GM12891 (cell line): ENCODE measurements at places on chromosomes 13 and 19.

DNA sequence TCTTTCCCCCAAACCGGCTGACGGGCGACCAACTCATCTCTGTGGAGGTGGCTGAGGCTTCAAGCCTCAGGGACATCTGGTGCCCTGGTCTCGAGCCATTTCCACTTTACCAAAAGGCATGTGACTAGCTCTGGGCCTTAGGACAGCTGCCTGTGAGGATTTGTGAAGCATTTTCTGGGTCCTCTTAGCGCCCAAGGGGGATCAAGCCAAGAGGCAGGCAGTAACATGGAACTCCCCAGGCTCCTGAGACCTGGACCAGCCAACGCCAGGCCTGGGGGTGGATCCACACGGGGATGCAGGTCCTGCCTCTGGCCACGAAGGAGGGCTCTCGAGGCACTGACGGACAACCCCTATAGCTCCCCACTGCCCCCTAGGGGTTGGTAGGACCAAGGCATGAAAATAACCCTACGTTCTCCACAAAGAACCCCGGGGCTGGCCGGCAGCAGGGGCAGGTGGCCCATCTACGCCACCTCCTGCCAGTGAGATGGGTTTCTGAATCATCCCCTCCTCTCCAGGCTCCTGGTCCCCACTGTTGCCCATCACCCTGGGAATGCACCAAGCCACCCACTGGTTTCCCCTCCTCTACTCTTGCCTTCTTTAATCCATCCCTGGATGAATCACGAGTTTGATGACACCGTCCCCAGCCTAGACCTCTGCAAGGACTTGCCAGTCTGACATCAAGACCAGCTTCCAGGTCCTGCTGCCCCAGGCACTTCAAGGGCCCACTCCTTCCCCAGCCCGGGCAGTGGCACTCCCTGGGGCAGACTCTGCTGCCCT, 7.0 kb upstream of the MYDGF start:
- no peak for DNase-seq

DNA sequence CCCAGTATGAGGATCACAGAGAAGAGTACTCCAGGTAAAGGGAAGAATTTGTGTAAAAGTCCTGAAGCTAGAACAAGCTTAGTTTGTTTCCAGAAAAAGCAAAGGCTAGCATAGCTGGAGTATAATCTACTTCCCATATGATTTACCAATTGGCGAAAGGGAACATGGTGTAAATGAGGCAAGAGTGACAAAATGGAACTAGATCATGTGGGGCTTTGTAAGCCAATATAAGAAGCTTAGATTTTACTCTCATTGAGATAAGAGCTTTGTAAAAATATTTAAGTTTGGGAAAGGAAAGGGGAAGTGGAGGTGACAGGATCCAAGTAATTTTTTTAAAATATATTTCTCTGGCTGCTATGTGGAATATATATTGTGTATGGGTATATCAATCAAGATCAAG, 234.9 kb downstream of the KCTD12 start:
- DNase-seq, result no peak

- no peak for DNase-seq
Observed at GRCh38 chr13:30702006-30702405, 33.3 kb upstream of the ALOX5AP start.

GRCh38 chr13:110319774-110320509, 12.9 kb downstream of the COL4A2 start:
- DNase-seq, result no peak

- no peak for DNase-seq
Observed at GRCh38 chr19:5080030-5080654, 111.2 kb downstream of the KDM4B start.

- DNase-seq, result no peak
Observed at GRCh38 chr19:33287927-33288326, 14.4 kb downstream of the CEBPA start.

- DNase-seq, result no peak
Observed at GRCh38 chr13:97826421-97827012, 127.0 kb upstream of the IPO5 start.

GRCh38 chr19:58009666-58010301, 7.2 kb upstream of the ZNF606 start:
- DNase-seq, result peak; percentile 84

DNA sequence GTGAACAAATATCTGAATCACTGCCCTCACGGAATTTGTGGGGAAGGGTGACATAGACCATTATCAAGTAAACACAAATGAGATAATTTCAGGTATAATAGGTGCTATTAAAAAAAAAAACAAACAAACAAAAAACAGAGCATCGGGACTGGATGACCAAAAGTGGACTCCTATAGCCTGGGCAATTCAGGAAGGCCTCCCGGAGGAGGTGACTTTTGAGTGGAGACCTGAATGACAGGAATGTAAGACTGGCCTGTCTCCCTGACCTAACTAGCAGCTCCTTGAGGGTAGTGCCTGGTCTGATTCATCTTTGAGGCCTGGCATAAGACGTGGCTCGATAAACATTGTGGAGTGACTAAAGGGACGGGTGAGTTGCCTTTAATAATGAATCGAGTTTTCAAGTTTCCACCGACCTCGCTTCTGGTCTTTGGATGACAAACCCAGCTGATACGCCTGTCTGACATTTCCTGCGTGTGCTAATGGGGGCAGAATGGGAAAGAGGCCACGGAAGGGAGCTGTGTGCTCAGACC, 6.8 kb downstream of the KLK10 start:
- DNase-seq, result no peak

DNA sequence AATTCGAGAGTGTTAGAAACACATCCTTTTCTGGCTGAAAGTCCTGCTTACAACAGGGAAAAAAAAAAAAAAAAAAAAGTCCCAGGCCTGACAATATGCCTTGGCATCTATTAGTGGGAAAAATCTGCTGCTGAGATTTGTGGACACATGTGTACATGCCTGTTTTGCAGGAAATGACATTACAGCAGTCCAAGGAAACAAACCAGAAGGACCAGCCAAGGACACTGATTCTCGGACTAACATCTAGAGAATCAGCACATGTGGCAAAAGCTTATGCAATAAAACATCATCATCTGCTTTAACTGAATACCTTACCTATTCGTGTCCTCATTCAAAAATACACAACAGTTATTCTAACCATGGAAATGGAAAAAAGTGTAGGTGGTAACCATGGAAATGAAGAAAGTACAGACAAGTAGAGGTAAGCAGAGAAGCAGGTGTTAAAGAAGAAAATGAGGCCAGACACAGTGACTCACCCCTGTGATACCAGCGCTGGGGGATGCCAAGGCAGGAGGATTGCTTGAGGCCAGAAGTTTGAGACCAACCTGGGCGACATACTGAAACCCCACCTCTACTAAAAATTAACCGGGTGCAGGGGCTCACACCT, 9.4 kb upstream of the DPY19L3 start:
- no peak for DNase-seq

- no peak for DNase-seq
Observed at GRCh38 chr19:5434970-5435641, 20.1 kb upstream of the ZNRF4 start.

DNA sequence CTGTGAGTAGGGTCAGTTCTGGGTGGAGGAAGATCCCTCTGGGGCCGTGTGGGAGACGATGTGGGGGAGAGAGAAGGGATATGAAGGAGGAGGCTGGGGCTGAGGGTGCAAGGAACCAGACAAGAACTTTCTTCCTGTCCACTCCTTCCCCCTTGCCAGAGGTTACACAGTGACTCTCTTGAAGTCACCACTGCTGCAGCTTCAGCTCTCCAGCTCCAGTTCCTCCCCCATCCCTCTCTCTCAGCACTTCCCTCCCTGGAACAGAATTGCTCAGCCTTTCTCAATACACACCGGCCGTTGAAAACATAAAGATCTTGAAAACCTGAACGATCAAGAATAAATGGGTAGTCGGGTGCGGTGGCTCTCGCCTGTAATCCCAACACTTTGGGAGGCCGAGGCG, 5.1 kb downstream of the ZSWIM9 start:
- no peak for DNase-seq

- no peak for DNase-seq
Observed at GRCh38 chr13:102606537-102607309, 9.9 kb downstream of the TPP2 start.

GRCh38 chr13:48401480-48401879, 11.4 kb downstream of the LPAR6 start:
- DNase-seq, result no peak

GRCh38 chr13:37429976-37430375, 168.6 kb downstream of the POSTN start:
- no peak for DNase-seq

DNA sequence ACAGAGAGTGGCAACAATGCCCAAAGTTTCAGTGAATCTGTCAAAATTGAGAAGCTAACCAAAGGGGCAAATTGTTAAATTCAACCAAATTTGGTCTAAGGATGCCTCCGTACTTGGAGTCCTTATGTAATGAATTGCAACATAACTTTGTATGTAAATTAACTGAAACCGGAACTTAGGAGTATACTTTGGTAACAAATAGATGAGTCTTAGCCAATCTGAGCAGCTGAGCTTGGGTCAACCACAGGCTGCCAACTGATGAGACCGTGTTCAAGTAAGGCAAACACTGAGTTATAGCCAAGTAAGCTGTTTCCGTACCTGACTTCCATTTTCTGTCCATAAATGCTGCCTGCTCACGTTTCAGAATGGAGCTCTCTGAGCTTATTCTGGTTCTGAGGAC, 5.3 kb downstream of the VWA8 start:
- DNase-seq, result no peak

DNA sequence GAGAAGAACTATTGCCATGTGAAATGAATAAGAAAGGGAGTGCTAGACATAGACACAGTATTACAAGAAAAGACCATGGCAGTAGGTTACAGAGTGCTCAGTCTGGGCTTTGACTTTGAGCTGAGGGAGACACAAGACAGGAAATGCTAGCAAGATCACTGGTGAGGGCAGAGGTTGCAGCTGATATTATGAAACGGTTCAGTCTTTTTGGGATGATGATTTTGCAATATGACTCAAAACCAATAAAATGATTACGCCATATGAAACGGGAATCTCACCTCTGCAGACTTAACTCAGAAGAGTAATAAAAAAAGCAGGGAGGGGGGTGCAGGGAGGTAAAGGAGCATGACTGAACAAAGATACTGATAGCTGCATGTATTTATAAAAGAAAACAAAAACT, 123.1 kb downstream of the RBM26 start:
- no peak for DNase-seq

- DNase-seq, result no peak
Observed at GRCh38 chr13:50484472-50485113, 358.9 kb downstream of the DLEU7 start.

GRCh38 chr13:102586615-102587014, 10.2 kb upstream of the TPP2 start:
- no peak for DNase-seq

DNA sequence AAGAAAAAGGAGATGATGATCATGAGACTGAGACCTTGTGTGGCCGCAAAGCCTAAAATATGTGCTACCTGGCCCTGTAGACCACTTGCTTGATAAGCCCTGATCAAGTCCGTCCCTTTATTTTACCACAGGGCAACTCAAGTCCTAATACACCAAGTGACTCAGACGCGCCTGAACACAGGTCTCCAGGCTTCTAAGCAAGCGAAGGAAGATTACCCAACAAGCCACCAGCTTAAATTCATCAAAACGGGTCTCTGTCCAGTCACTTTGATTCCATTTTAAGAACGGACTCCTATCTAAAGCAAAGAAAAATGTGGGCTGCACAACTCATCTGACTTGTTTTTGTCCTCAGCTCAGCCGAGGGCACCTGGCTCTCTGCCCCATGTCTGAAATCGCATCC, 26.8 kb downstream of the SLC7A1 start:
- DNase-seq, result no peak

- DNase-seq, result no peak
Observed at GRCh38 chr19:32819419-32820400, 49.9 kb downstream of the SLC7A9 start.

DNA sequence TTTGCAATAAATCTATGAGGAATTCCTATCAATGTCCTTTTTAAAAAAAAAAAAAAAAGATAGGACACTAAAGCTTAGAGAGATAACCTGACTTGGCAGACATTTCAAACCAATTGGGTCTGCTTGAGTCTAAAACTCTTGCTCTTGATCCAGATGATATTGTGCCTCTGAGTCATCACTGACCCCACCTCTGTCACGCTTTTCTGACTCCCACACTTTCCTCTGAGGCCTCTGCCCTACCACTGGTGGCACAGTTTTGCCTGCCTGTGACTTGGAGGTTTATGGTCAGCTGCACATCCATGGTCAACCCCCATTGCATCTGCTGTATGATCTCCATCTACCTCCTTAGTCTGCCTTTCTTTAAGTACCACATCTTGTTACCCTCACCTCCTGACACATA, 328.7 kb downstream of the SPRY2 start:
- DNase-seq, result no peak

- DNase-seq, result no peak
Observed at GRCh38 chr13:45595965-45596364, 19.6 kb downstream of the ERICH6B start.

DNA sequence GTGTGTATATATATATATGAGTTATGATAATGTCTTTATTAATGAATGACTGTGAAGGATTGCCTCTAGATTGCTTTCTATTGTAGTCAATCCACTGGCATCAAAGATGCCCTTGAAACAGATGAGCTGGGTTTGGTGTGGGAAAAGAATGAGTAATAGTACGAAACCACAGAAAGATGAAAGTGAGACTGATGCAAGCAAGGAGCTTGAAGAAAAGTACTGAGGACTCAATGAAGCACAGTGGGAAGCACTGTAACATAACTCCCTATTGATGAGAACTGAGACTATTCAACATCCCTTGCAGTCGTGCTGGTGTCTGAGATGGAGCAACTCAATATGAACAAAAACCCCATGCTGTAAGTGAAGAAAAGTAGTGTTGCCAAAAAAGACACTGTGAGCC, 1794.2 kb downstream of the SLITRK5 start:
- DNase-seq, result no peak

DNA sequence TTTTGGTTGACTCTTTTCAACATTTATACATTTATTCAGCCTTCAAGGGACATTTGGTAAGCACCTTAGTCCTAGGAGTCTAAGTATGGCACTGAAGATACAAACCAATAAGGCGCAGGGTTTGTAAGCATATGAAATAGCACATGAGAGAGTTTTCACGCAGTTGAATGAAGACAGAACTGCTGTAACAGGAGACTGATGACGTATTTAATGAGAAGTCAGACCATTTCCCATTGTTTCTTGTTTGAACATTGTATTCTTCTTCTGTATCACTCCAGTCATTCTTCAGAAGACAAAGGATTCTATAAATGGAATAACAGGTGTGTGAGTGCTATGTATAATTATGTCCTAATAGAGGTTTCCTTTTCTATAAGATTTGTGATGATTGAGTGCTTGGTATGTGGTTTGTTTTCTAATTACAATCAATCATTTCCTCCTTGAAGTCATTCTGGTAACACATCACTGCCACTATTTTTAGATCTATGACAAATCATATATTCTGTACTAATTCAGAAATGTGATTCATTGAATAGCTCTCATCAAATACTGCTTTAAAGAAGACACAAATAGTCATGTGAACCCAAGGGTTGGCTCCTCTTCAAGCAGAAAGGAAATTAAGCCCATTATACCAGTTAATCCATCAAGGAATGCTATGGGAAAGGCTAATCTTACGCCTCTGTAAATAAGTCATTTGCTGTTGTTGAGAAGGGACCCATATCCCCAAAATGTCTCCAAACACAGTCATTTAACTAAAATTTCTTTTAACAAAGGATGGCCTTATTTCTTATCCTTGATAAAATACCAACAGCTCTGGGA, 222.8 kb upstream of the NBEA start:
- DNase-seq, result no peak

GRCh38 chr19:29672933-29673336, 7.7 kb downstream of the PLEKHF1 start:
- DNase-seq, result no peak

- DNase-seq, result no peak
Observed at GRCh38 chr19:1377965-1378785, 5.5 kb upstream of the NDUFS7 start.
